ENCODE measurements at places on chromosomes 5 and 9. TPM values are rescaled to one million over a fixed set of nuclear protein-coding genes. Genes with fewer than 3 reads are reported as not detected.

MARVELD2 gene
- 2.3 TPM for total RNA-seq

SEMA4D gene
- total RNA-seq: 22.1 TPM

ZNF367 gene
- total RNA-seq: 0.75 TPM

OR1J2 gene
- total RNA-seq: not detected

PCDHA9 gene
- total RNA-seq: not detected

RGS7BP gene
- 2.4 TPM for total RNA-seq

CNTFR gene
- 6.6 TPM for total RNA-seq

GRCh38 chr5:129460936-129461710 lies 1.0 kb downstream of the ADAMTS19 start:
- no peak for DNase-seq

DNA sequence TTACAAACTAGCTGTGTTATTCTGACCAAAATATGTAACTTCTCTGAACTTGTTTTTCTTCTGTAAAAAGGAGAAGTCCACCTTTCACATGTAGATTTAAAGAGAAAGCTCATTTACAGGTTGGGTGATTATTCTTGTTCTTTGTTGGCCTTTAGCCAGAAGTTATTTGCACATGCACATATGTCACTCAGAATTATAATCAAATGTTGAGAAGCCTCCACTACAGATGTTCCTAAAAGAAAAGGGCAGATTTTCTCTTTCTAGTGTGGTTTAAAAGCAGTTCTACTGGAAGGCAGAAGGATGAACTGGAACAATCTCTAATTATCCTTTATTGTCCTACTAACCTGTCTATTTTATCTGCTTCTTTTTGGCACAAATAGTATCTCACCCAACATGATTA lies 209.8 kb upstream of the ELAVL2 start:
- no peak for DNase-seq

- DNase-seq: no peak
Observed at GRCh38 chr9:101738566-101739183, at the start of gene GRIN3A. Gene GRIN3A (minus strand): TSS chr9:101738647. CDS start chr9:101737979, 668 bp downstream.

- DNase-seq: no peak
Observed at GRCh38 chr9:85223506-85224125, 518.1 kb downstream of the AGTPBP1 start.

DNA sequence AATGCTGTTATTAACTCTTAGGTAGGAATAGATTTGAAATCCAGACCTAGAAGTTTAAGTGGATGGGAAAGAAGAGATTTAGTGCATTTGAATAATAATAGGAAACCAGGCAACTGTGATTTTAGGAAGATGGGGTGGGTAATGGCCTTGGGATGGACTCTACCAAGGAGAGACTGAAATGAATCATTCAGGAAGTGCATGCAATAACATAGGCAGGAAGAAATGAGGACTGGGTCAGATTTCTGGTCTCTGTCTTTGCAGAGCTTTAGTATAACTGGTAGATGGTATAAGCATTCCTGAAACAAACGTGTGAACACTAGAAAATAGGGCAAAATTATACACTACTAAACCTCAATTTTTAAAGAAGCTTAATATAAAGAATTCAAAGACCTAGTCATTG lies 274.4 kb upstream of the CLINT1 start:
- DNase-seq: no peak

DNA sequence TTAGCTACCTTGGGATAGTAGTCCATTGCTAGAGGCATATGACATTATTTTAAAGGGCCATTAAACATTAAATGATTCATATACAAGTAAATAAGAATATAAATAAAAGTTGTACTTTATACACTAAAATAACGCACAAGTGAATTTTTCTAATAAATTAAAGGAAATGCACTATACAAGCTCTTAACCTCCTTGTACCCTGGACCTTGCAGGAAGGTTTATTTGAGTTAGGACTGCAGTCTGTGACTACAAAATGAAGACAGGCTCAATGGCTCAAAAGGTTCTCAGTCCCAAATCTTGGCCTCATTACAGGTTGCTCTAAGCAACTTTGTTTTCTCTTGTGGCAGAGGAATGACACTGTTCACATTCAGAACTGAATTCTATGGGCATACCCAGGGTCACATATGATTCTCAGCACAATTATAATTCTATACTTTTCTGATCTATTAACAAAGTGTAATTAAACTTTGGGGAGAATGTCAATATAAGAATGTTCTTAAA lies 34.4 kb downstream of the FEM1C start:
- DNase-seq: no peak

- no peak for DNase-seq
Observed at GRCh38 chr9:1535051-1535450, 480.1 kb upstream of the SMARCA2 start.

- no peak for DNase-seq
Observed at GRCh38 chr9:91882627-91883026, 67.4 kb downstream of the ROR2 start.

DNA sequence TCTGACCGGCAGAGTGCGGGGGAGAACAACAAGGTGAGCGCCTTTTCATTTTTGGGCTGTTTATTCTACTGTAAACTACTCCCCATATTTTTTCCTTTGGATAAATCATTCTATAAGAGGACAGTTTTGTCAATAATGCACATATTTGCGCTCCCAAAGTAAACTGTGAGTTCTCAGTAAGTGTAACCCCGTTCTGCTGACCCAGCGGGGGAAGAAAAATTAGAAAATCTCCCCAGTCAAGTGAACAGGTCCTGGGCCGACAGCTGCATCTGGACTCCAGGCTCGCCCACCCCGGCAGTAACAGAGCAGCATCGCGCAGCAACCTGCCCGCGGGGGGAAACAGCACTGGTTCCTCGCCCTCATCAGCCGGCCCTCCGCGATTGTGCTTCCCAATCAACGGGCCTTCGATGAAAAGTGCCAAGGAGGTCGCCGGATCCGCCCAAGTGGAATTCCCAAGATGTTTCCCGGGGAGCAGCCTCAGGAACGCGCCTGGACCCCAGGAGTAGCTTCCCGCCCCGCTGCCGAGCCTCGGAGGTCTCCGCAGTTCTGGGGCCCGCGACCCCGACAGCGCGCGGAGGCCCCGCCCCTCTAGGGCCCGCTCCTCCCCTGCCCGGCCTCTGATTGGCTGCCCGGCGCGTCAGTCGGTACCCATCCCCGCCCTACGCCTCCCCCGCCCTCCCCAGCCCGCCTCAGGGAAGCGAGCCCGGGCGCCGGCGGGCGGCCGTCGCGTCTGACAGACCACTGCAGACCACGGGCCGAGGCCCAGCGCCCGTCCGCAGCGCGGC lies at the start of gene OTULINL:
Gene OTULINL (plus strand): TSS at position 687 of the 785 bp plus-strand sequence. CDS start 103 bp downstream, outside the sequence.
- peak; percentile 80 for DNase-seq

DNA sequence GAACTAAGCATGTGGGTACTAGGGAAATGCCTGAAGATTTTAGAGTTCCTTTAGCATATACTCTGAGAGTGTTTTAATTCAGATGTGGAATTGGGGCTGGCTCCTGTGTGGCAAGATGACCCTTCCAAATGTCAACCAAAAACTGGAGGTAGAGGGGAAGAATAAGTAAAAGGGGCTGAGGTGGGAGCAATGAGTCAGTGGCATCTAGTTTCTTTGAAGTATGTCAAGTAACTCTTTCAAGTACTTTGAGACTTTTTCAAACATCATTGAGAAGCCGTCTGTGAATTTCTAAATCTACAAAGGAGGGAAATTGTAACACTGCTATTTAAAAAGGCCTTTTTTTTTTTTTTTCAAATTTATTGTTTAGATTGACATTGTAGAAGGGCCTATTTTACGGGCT lies 184.4 kb downstream of the MAN2A1 start:
- no peak for DNase-seq

- no peak for DNase-seq
Observed at GRCh38 chr9:92911511-92912475, 34.0 kb upstream of the ZNF484 start.

Measured in right atrium auricular region (tissue), 2 donors.